Thoracic aorta (tissue), 2 donors: ENCODE measurements at places on chromosomes 7 and 10. TPM values are rescaled to one million over a fixed set of nuclear protein-coding genes. Genes with fewer than 3 reads are reported as not detected.

DNA sequence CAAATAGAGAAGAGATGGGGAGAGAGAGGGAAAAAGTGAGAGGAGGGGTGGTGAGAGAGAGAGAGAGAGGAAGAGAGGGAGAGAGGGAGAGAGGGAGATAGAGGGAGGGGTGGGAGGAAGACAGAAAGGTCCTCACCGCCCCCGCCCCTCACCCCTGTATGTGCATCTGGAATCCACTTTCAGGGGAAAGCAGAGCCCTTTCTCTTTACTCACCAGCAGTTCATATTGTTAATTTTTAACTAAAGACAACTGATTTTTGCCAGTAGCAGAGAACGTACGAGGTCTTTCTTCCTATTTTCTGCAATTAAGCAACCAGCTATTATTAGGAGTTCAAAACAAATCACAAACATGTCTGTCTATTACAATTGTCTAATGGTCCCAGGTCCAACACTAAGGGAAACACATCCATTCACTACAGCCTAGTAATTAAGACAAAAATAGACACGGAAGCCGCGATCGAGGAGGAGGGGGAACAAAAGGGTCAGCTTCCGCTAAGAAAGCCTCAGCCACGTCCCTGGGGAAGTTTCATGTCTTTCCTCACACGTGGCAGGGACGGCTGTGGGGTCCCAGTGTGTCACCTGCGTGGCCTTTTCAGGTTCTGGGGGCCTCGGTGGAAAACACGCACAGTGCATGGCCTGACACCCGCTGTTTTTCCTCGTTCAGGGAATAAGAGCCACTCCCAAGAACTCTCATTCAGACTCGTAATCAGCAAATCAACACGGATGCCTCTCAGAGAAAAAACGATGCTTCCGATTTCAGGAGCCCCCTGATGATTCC is 572.0 kb downstream of the PTPRN2 start:
- no peaks in the 10 kb centered on the region for H3K36me3 ChIP-seq

DNA sequence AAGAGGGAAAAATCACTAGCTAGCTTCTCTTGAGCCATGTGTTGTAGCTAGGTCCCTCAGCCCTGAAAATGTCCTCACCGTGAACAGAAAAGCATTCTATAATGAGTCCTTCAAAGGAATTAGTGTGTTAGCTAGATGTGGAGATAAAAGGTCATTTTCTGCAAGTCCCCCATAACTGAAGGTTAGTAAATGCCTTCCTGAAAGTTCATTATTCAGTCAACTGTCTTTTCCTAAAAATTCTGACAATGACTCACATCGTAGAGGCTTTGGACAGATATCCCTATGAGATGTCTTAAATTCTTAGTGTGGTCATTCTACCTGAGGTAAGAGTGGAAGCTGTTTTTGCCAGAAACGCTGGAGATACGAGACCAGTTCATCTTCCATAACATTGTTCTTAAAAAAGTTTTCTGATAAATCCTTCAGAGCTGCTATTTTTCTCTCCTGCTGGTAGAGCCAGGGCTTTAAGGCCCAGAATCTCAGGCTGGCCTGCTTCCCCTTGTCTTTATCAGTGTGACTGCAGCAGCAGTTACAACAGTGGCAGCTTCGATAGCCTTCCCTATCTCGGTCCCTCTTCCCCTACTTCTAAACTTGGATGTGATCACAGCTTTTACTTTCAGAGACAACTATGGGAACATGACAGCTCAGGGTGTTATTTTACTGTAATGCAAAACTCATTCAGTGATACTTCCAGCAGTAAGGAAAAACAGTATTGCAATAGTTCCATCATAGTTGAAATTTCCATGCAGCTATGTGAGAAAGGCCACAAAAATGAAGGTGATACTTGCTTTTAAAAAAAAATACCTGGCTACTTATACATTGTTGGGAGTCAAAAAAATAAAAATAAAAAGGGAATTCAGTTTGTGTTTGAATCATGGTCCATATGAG is 37.3 kb upstream of the PRKAR2B start:
- H3K36me3 ChIP-seq, result no peaks in the 10 kb centered on the region
- no peak overlapping the region for H3K4me3 ChIP-seq
- DNase-seq, result no peak
- H3K4me1 ChIP-seq, result no peaks in the 10 kb centered on the region
- H3K27ac ChIP-seq, result no peak overlapping the region
- no peaks in the 10 kb centered on the region for H3K27me3 ChIP-seq

GRCh38 chr10:4847561-4848355 is 21.8 kb downstream of the AKR1E2 start:
- H3K27me3 ChIP-seq, result no peaks in the 10 kb centered on the region
- H3K27ac ChIP-seq, result no peak overlapping the region
- H3K36me3 ChIP-seq, result peaks cover 4% of the 10 kb centered on the region
- H3K4me3 ChIP-seq, result no peak overlapping the region
- H3K4me1 ChIP-seq, result no peaks in the 10 kb centered on the region

DNA sequence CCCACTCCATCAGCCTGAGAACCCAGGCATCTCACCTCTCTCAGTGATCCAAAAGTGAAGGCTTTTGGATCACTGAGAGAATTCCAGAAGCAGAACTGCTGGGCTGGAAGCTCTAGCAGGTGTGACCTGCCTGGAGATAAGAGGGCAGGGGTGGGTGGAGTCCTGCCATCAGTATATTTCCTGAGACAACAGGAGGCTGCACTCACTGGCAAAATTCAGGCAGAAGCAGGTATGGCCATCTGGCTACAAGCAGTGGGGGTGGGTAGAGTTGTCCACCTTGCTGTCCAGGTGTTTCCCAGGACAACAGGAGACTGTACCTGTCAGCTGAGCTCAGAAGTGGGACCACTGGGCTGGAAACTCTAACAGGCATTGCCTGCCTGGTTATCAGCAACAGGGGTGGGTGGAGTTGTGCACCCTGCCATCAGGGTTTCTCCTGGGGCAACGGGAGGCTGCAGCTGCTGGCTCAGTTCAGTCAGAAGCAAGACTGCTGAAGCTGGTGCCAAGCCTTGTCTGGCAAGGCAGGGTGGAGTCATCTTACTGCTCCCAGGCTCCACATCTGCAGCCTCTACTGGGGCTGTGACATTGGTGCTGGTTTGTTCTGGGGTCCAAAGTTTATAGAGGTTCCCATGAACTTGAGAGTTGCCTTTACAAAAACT is 47.2 kb upstream of the SFTPD start:
- no peak for DNase-seq
- no peak overlapping the region for H3K4me3 ChIP-seq
- no peaks in the 10 kb centered on the region for H3K4me1 ChIP-seq
- H3K36me3 ChIP-seq, result no peaks in the 10 kb centered on the region

The ATOH7 gene
- not detected for total RNA-seq

The MPP7 gene
- 28.2 TPM for total RNA-seq

DNA sequence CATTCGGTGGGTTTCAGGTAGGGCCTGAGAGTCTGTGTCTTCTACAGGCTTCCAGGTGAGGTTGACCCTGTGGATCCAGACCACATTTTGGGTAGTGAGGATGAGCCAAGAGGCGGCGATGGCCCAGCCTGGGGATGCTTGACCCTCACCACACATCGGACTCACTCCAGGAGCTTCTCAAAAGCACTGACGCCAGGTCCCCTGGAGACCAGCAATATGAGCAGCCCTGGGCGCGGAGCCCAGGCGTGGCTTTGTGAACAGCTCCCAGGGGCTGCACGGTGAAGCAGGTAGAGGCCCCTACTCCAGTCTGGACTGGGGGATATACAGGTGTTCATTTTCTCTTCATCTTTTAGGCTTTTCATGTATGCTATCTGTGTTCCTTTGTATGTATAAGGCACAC is 139.7 kb upstream of the PCBD1 start:
- no peaks in the 10 kb centered on the region for H3K4me1 ChIP-seq
- no peaks in the 10 kb centered on the region for H3K36me3 ChIP-seq
- no peak for DNase-seq
- no peak overlapping the region for H3K4me3 ChIP-seq
- H3K27me3 ChIP-seq, result no peaks in the 10 kb centered on the region
- no peak overlapping the region for H3K27ac ChIP-seq

DNA sequence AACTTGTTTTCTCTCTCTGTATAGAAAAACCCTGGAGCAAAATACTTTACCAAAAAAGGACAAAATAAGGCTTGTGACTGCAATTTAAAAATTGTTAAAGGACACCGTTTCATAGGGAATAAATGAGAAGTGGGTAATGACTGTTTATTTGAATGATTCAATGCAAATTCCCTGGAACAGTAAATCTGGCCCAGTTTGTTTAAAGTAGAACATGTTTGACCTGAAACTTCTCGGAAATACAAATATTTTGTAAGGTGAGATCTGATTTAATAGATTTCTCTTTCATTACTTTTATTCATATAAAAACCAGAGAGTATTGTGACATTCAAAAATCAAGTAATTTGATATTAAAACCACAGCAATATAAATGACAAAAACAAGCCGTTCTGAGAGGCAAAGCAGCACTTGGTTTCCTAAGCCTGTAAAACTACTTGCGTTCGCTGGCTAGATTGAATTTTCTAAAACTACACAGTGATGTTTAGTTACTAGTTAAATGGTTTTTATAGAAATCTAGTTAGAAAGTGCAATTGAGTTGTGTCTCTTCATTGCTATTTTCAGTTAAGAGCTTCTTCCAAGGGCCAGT is 76.8 kb upstream of the PITRM1 start:
- H3K4me1 ChIP-seq, result peaks cover 17% of the 10 kb centered on the region
- H3K4me3 ChIP-seq, result peak overlapping the region; percentile 41
- H3K36me3 ChIP-seq, result no peaks in the 10 kb centered on the region
- no peak for DNase-seq
- no peaks in the 10 kb centered on the region for H3K27me3 ChIP-seq
